ENCODE measurements at places on chromosomes 13 and 19.

GRCh38 chr19:34502582-34503411, 21.2 kb downstream of the WTIP start:
- DNase-seq, result no peak

DNA sequence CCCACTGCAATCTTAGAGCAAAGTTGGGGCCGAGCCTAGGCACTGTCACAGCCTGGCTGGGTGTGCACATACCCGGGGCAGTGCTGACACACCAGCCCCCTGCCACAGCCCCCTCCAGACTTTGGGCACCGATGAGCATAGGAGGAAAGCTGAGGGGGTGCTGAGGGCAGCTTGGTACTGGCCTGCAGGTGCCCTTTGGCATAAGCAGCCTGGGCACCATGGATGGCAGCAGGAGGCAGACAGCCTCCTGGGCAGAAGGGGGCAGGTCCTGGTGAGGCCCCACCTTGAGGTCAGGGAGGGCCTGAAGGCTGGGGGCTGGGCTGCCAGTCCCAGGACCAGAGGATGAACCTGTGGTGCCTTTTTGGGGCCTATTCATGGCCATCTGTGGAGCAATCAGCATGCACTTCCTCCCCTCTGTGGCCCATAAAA, 8.2 kb downstream of the IGFL4 start:
- DNase-seq, result no peak

DNA sequence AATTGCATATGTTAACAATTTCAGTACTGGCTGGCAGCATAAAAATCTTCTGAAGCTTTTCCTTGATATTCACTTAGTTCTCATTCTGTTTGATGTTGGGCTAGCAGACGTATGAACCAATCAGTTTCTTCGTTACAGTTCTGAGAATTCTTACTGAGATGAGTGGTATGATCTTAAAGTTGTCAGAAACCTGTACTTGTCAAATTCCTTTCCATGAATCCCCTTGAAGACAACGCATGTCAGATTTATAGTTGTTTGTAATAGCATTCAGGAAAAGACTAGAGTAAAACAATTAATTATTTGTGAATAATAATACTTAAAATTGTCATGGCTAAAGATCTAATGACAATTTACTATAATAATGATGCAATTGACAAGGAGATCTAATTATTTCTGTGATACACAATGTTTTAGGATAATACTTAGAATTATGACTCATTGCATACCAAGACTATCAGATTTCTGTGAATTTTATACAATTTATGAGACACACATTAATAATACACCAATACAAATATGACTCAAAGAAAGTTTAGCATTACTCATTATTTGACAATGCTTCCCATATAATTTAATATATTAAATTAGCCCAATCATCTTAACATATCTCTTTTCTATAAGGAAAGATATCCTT, 447.2 kb downstream of the RFC3 start:
- DNase-seq, result no peak

DNA sequence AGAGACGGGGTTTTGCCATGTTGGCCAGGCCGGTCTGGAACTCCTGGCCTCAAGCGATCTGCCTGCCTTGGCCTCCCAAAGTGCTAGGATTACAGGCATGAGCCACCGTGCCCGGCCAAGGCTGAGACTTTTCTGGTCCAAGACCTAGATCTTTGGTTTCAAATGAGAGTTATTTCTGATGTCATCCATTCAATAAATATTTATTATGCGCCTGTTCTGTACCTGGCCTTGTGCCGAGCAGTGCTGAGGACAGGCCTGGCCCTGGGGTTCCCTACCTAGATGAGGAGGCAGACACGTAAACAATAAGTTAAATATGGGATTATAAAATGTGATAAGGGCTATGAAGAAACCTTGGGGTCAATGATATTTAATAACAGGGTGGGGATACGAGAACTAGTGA, 4.5 kb downstream of the RELB start:
- no peak for DNase-seq

DNA sequence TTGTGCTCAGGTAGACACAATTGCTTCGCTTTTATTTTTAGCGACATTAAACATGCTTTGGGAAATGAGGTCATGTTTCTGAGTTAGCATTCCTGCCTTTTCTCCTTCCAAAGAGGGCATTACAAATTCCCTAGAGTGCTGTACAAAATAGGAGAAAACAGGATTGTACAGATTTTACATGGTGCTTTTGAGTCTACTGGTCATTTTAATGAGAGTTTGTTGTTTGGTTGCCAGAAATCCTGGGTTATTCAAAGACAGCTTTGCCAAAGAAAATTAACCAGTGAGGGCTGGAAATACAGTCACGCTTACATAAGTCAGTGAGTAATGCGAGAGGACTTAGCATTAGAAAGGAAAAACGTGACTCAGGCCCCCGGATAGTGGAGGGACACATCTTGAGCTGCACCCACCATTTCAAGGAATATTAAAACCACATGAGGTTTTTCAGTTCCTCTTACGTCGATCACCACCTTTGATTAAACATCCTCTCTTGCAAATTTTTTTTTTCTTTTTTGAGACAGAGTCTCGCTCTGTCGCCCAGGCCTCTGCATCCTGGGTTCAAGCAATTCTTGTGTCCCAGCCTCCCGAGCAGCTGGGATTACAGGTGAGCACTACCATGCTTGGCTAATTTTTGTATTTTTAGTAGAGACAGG, 55.4 kb downstream of the SACS start:
- DNase-seq, result peak; percentile 69

DNA sequence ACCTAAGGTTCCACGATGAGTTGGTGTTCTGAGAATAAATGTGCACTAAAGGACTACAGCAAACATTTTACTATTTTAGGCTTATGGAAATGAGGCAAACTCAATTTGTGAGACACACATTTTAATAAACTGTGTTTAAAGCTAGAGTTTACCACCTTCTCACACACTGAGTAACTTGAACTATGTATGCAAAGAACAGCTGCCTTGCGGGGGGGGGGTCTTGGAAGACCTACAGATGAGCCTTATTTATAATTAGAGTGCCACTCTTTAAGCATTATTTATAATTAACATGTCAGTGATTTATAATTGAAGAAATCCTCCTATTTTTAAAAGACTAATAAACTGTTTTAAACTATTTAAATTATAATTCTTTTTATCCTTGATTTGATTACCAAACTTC, 300.4 kb downstream of the DLEU7 start:
- DNase-seq, result no peak

DNA sequence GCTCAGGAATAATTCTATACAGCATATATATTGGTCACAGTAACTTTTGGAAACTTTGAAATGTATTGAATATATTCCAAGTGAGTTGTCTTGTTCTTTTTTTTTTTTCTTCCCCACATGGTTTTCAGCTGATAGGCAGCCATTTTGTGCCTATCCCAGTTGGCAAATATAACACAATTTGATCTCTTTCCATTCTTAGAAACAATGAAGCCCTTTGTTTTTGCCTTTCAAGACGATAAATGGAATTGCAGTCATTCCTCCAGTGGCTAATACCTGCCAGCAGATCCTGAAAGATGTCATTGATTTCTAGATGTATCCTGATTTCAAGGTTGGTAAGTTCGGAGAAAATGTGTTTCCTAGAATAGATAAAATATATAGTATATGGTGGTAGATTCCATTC, 951.1 kb upstream of the SLC10A2 start:
- no peak for DNase-seq

GRCh38 chr13:42275098-42275471, 3.1 kb downstream of the AKAP11 start:
- peak; percentile 60 for DNase-seq

- DNase-seq, result peak; percentile 75
Measured at GRCh38 chr19:55580628-55581144, at the start of gene ZNF579. Gene ZNF579, minus strand, starts transcription at chr19:55580848. Its CDS starts 1,209 bp downstream, at chr19:55579639.

GRCh38 chr13:87671753-87672605, 808 bp downstream of the SLITRK5 start:
- no peak for DNase-seq

DNA sequence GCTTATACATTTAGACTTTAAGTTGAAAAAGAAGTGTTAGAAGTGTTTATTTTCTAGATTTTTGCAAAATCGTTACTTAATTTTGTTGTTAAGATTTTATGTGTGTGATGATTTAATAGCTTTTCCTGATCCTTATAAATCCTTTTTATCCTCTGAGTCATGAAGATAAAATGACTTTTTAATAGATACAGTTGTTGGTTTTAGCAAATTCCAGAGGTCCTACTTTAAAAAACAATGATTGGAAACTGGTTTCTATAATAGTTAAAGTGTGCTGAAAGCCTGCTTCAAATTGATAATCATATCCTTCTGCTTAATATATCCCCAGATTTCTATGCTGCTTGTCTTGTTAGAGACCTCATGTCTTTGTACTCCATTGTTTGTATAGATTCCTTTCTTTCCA, 39.0 kb downstream of the RNASEH2B start:
- DNase-seq, result no peak

GRCh38 chr13:50387051-50387581, 371.9 kb downstream of the KCNRG start:
- DNase-seq, result peak; percentile 20

GRCh38 chr13:50081679-50082425, 66.6 kb downstream of the KCNRG start:
- peak; percentile 99 for DNase-seq

DNA sequence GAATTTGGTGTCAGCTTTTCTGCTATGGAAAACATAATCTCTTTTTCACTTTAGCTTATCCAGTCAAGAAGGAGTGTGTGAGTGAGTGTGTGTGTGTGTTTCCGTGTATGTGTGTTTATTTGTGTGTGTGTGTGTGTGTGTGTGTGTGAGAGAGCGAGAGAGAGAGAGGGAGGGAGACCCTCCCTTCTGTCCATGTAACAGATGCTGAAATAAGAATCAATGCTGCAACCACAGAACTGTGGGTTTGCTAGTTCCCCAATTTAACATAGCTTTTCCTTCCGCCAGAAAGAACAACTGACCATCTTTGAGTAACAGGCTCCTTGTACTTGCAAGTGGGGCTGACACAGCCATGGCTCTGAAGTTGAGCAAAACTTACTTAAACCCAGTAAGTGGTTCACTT, 5.2 kb downstream of the LCP1 start:
- DNase-seq, result peak; percentile 90

DNA sequence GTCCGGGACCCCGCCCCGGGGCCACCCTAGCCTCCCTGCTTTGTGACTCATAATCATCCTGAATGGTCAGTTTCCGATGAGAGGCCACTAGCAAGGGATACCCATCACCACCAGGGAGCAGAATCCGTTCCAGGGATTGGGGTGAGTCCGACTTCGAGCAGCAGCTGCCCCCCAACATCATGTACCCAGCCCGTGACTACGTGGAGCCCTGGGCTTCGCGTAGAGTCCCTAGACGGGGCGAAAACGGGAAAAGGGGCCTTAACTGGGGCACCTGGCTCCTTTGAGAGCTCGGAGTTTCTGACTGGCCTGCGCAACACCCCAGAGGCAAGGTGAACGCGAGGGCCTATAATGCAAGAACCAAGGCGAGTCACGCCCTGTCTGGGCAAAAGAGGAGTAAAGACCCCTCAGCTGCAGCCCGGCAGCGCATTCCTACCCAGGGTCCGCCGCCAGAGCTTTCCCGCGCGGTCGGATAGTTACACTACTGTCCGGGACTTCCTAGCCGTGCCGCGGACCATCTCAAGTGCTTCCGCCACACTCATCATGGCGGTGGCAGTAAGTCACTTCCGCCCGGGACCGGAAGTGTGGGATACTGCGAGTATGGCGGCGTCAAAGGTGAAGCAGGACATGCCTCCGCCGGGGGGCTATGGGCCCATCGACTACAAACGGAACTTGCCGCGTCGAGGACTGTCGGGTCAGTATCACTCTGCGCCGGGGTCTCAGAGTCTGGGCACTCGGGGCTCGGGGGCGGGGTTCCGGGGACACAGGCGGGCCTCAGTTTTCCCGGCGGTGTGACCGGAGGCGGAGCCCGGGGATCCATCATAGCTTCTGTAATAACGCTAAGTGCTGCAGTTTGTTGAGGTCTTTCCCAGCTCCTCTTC, at the start of gene NDUFA13:
Gene NDUFA13 (plus strand): TSS at position 584 of the 878 bp plus-strand sequence. CDS start 14 bp downstream, at position 598.
- DNase-seq, result peak; percentile 90

DNA sequence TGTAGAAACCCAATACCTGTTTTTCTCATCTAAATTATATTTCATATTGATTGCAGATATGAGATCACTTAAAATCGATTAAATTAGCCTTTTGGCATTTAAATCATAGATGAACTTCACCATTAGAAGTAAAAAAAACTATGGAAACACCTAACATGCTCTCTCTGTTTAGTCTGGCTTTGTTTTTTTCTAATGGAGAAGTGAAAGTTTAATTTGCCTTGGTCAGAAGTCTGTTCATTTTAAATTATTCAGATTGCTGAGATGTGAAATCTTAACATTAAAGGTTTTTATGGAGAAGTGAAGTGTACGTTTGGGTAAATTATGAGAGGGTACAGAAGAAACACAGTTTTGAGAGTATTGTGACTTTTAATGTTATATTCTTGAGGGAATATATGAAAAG, 6.7 kb downstream of the SUGT1 start:
- no peak for DNase-seq

DNA sequence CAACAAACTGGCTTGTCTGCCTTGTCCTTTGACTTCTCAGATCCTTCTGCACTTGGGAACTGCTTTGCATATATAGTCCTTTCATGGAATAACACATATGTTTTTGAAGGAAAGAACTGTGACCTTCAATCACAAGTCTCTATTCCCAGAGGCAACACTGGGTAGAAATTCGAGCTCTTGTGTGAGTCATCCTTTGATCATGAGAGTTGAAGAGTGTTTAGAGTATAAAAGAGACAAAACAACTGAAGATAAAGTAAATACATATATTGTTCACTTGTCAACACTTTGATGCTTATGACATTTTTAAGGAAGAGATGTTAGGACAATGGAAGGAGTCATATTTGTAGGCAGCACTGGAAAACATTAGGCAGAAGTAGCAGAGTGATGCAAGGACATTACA, 5.2 kb upstream of the OR7A5 start:
- DNase-seq, result no peak

DNA sequence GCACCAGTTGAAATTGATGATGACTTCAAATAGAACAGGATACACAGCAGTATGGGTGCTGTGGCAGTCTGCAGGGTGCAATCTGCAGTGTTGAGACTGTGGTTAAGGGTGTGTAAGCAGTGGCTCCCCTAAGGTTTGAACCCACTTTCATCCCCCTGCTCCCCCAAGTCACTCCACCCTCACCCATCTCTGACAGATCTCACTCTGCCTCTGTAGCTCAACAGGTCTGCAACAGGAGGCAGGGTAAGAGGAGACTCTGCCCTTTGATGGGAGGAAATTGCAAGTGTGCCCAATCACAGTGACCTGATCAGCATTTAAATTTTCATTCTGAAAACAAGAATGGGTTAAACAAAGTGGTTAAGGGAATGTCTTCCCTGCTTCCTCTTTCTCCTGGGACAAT, 92.4 kb downstream of the DCT start:
- DNase-seq, result no peak

- no peak for DNase-seq
Measured at GRCh38 chr19:618247-618619, 15.1 kb downstream of the POLRMT start.

Data from CD14-positive monocyte (primary cell).